Uterus (tissue), 4 donors: ENCODE measurements at places on chromosomes 3 and 15. TPM values are rescaled to one million over a fixed set of nuclear protein-coding genes. Genes with fewer than 3 reads are reported as not detected.

DNA sequence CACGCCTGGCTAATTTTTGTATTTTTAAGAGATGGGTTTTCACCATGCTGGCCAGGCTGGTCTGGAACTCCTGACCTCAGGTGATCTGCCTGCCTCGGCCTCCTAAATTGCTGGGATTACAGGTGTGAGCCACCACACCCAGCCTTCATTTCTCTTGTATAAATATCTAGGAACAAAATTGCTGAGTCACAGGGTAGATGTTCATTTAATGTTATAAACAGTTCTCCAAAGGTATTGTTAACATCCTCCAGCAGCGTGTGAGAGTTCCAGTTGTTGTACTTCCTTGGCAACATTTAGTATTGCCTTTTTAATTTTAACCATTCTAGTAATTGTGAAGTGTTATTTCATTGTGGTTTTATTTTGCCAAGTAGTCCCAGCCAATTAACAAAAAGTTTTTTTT is 23.6 kb upstream of the MTMR14 start:
- no peak for DNase-seq

DNA sequence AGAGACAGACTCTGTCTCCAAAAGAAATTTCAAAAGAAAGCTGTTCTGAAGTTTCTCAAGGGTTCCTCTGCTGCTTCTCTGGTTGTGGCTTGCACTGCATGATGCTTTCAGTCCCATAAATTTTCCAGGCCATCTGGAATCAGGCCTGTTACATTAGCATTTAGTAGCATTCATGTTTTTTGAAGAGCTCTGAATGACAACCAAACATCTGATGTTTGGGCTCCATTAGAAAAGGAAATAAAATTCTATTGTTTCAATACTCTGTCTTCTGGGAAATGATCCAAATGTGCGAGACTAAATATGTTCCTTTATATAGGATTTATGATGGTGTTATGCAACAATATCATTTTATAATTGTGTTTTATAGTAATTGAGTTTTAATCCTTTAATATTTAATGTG is 455.8 kb downstream of the GABRG3 start:
- no peak for DNase-seq

DNA sequence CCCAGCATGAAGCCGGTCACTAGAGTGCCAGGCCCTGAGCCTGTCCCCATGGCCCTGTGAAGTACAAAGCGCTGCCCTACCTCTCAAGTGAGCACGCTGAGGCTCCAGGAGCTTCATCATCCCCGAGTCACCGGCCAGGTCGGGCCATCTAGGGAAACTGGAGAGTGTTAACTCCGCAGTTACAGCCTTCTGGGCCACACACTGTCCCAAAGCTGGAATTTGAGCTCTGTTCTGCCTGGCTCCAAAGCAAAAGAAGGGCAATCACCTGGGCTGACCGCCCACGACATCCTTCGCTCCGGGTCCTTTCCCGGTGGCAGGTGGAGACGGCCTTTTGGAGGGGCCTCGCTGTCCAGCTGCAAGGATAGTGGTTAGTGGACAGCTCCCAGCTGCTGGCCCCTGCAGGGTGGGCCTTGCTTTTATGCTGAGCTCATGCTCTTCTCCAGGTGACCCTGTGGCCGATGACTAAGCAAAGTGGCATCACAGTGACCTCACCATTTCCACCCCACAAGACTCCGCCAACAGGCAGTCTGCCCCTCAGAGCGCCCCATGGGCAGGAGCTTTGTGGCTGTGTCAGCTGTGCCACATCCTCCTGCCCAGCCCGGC is 3.5 kb upstream of the MUC4 start:
- no peak for DNase-seq

DNA sequence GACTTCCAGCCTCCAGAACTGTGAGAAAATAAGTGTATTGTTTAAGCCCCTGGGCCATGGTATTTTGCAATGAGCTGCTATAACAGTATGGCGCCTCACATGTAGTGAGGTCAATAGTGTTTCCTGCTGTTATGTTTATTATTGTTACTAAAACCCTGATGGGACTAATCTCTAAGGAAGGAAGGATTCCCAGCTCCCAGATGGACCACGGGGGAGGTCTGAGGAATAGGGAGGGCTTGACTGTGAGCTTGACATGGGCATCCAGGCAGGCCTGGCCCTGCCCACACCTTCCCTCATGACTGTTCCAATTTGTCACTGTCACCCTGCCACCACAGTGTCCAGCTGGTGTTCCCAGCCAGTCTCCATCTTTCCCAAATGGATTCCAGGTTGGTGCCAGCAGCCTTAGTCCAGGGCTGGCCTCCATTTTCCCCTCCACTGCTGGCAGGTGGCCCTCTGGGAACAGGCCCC is 14.5 kb upstream of the SLC41A3 start:
- no peak for DNase-seq

The DAZL gene
- not detected for total RNA-seq

The SLC2A2 gene
- total RNA-seq, result not detected
